ENCODE measurements at places on chromosomes 7 and 10.

DNA sequence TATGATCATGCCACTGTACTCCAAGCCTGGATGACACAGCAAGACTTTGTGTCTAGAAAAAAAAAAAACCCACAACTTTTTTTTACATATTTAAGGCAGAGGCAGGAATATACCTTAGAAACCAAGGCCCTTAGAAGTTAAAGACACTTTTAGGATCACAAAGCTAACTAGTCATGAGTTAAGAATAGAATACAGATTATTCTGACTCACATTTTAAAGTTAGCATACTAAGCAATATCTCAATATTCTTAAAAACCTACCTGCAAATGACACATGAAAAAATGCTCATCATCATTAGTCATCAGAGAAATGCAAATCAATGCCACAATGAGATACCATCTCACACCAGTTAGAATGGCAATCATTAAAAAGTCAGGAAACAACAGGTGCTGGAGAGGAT, 177.7 kb downstream of the CHCHD3 start:
- DNase-seq = no peak

DNA sequence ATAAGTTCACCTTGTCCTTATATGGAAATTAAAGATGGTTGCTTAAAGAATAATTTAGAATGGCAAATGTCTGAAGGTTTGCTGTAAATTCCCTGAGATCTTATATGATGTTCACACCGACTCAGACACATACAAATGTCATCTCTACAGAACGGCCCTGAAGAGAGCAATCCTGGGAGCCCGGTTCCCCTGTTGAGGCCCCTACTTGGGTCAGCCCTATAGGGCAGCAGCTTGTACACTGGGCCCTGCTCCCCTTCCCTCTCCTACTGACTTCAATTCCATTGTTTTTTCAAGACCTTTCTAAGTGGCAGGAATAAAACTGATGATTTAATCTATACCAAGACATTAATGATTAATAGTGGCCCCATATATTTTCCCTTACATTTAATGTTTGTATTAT, 813.3 kb upstream of the C7orf33 start:
- DNase-seq = no peak

- DNase-seq = no peak
These were observed 45.5 kb downstream of the DPYSL4 start for GRCh38 chr10:132232023-132232951.

DNA sequence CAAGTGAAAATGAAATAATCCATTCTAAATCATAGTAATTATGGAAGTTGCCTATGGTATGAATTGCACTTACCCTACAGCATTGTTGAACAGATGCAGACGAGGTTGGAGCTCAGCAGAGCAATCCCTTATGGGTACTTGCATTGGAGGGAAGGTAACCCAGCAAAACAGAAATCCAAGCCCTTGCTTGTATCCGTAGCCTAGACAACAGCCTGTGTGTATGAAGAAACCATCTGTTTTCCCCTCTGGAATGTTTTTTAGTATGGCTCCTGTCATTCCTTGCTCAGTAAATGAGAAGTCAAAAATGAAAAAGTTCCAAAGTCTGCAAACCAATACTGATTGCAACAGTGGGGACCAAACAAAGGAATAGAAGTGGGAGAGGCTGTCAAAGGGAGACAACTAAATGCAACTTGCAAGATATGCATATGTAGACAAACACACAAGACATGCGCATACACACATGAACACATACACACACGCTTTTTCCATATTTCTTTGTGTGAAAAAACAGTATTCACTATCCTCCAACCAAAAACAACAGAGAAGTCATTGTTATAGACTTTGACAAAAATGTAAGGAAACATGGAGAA, 260.8 kb downstream of the DYNC1I1 start:
- no peak for DNase-seq

DNA sequence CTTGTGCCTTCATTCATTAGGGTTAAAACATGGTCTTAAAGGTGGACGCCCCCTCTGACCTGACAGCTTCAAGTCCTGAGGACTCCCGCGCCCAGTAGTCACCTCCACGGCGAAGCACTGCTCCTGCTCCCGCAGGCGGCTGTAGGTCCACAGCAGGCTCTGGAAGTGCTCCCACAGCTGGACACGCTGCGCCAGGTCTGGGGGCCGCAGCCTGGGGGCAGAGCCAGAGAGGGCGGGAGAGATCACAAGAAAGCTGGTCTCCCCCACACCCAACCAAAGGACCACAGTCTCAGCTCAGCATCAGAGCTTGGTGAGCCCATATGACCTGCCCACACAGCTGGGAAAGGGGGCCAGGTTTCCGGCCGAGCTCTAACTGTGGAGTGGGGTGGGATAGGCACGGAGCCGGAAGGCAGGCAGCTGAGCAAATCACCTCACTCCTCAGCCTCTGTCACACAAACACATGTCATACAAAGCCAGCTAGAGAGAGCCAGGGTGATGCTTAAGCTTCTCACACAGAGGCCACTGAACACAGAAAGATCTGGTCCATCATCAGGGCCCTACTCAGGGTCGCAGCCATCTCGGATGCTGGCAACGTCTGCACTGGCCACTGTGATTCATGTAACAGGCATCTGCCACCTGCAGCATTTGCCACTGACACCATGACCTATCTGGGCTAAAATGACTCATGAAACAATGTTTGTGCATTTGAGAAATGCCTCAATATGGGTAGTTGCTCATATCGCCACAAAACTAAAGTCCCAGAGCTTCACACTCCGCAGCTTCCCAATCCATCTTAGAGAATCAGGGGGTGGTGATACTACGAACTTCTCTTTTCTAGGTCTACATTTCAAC, 12.6 kb downstream of the HPS1 start:
- no peak for DNase-seq

DNA sequence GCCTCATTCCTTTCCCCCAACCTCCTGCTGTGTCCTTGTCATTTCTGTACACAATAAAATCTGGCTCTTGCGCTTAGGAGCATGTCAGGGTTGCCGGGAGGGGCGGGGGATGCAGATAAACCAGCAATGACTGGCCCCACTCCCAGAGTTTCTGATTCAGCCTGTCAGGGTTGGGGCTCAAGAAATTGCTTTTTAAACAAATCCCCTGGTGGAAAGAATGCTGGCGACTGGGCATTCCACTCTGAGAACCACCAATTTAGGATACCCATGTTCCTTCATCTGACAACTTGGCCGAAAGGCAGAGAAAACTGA, 376.4 kb downstream of the TCERG1L start:
- no peak for DNase-seq

GRCh38 chr10:30098629-30099028, 39.2 kb upstream of the JCAD start:
- DNase-seq = no peak

- no peak for DNase-seq
These were observed 20.7 kb downstream of the ZNF32 start for GRCh38 chr10:43627942-43628341.

GRCh38 chr10:32972460-32972859, 14.4 kb upstream of the ITGB1 start:
- no peak for DNase-seq

GRCh38 chr10:624605-625332, 64.7 kb downstream of the DIP2C start:
- DNase-seq = no peak

- no peak for DNase-seq
These were observed 12.4 kb upstream of the STRIP2 start for GRCh38 chr7:129421717-129422250.

DNA sequence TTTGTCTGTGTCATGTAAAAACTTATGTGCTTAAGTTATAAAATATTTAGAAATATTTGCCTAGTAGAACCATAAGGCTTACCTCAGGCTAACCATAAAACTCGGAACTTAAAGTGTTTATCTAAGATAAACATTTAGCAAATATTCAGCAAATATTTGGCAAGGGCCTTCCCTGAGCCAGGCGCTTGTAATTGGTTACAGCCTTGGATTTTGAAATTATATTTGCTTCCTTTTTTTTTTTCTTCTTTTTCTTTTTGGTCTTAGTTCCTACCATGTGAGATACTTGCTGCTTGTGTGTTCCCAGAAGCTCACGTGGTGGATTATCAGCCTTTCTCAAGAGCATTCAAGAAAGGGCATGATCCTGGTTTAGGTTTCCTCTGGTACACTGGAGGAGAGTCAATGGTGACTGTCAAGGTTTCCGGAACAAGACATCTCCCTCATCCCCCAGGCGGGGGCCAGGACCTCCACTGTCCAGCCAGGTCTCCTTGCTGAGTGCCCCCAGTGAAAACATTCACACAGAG, 5.2 kb upstream of the BRI3 start:
- no peak for DNase-seq

DNA sequence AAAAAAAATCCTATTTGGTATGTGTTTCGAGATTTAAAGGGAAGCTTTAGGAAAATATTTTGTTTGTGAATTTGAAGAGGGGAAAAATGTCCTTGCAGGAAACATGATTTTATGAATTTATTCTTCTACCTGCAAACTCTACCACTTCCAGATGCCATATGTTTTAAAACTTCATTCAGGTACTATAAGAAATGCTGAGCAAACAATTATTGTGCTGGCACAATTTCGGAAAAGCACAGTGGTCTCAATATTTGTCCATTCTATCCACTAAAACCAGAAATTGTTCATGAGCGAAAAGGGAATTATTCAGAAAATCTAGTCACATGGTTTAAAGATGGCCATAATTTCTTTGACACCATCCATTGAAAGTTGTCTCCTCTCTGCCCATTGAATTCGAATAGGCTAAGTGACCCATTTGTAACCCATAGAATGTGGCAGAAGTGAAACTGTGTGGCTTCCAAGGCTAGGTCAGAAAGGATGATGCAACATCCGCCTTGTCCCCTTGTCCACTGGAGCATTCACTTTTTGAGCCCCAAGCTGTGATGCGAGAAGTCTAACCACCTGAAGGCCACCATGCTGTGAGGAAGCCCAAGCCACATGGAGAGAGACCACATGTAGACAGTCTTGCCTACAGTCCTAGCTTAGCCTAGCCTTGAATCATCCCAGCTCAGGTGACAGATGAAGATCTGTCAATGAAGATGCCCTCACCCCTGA, 189.8 kb upstream of the PRKCQ start:
- no peak for DNase-seq

DNA sequence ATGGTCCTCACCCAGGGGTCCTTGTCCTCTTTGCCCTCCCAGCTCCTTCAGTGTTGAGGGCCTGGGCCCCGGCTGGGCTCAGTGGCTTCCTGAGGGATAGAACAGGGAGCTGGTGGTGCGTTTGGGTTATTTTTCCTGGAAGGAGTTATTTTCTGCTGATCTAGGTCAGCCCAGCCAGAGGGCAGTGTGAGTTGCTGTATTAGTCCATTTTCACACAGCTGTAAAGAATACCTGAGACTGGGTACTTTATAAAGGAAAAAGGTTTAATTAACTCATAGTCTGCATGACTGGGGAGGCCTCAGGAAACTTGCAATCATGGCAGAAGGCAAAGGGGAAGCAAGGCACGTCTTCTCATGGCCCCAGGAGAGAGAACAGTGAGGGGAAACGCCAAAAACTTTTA, 122.4 kb upstream of the PCBD1 start:
- no peak for DNase-seq
